Foreskin keratinocyte (primary cell): ENCODE measurements at places on chromosomes 12 and 14.

DNA sequence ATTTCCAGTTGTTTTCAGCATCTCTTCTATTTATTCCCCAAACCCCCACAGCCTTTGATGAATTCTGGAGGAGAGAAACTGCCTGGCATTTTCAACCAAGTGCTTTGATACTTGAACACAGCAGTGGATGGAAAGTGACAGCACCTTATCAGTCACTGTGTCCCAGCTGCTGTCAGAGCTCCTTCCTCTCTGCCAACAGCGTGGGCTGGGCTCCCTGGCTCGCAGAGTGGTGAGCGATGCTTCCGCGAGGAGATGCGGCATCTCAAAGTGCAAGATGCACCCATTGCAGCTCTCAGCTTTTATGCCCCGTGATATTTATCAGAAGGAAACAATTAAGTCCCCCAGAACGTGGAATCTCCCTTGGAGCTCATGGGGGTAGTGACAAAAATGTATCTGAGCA is 72.6 kb upstream of the TCL1A start:
- no peak for DNase-seq

DNA sequence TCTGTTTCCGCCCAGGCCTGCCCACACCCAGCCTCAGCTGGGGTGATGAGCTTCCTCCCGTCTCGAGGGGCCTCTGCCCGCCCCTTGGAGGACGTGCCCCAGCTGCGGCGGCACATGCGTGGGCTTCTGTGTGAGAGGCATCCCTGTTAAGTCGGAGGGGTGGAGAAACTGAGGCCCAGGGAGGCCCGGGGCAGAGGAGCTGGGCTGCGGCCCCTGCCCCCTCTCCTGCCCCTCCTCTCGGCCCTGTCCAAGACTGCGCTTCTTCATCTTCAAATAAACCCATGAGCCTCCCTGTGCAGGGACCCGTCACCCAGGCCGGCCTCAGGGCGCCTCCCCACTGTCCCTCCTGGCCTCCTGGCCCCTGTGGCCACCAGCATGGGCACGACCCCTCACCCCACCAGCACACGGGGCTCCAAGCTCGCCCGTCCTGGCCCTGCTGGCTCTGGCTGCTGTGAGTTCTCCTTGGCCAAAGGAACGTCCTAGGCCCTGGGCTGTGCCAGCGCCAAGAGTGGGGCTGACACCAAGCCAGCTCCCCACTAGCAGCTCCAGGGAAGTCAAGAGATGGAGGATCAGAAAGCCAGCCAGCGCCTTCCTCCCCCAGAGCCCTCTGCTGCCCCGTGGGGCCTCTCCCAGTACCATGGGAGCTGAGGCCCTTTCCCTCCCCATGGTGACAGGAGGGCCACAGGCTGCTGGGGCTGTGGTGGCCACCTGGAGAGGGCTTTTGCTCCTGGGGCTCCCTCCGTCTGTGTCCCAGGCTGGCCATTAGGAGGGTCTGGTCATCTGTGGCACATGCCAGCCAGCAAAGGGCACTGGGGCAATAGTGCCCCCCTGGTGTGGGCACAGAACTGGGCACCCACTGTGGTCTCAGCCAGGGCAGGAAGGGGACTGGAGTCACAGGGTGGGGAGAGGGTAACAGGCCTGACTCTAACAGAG is 180.4 kb downstream of the KIF26A start:
- no peak for DNase-seq

DNA sequence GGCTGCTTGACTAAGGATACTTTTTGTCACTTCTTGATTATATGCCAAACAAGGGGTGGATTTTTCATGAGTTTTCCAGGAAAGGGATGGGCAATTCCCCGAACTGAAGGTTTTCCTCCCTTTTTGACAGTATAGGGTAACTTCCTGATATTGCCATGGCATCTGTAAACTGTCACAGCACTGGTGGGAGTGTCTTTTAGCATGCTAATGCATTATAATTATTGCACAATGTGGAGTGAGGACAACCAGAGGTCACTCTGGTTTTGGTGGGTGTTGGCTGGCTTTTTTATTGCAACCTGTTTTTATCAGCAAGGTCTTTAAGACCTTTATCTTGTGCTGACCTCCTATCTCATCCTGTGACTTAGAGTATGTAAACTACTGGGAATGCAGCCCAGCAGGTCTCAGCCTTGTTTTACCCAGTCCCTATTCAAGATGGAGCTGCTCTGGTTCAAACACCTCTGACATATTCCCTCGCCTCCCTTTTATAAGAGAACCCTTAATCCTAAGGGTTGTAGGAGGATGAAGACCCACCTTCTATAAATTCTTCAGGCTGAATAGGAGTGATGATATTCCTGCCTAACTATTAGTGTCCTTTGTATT is 471.2 kb downstream of the ATP23 start:
- no peak for DNase-seq

DNA sequence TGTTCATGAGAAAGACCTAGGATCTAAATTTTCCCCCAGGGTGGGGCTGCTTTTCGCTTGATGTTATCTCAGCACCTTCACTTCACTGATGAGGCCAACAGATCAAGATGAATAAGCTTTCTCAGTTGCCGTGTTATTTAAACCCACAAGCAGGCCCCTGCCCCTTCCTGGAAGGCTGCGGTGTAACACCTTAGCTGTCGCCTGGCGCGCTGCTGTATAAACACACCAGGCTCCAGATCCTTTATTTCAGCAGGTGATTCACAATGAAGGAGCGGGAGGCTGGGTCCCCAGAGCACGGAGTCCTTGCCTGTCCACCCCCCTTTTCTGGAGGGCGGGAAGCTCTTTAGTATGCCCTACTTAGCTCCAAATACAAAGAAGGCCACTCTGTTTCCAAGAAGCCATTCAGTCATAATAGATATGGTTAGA is 515.4 kb downstream of the FUT8 start:
- DNase-seq = no peak

DNA sequence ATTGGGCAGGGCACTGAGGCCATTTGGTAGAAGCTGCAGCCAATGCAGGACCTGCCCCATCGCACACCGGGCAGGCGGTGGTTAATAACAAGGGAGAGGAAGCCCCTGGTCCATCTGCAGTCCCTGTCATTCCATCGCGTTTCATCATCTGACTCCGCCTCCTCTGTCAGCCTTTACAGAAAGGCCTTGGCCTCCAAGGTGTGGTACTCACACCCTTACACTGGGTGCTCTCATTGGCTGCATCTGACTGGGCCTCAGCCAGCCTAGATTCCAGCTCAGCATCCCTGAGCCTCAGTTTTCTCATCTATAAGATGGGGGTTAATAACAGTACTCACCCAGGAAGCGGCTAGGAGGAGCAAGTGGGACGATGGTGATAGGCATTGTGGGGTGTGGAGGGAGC is 14.7 kb upstream of the HHIPL1 start:
- DNase-seq = no peak

DNA sequence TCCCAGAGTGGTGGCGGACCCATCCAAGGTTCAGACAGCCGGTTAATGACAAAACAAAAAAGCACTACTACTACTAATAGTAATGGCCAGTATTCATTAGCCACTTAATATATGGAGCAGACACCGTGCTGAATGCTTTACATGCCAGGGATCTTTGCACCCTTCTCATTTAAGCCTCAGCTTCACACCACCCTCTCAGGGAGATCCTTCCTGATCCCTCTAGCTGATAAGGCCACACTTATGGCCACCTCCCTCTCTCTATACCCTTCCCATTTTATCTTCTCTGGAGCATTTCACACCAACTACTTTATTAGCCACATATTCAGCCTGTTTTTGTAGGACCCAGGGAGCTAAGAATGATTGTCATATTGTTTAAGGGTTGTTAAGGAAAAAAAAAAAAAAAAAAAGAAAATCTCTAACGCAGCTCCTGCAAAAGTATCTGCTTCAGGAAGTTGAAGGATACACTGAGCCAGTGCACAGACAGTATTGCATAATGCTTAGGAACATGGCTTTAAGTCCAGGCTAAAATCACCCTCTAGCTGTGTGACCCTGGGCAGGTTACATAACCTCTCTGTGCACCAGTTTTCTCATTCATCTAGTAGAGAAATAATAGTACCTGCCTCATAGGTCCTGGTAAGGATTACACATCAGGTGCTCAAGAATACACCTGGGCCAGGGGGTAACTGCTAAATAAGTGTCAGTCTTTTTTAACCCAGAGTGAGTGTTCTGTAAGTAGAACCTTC is 29.4 kb downstream of the NUAK1 start:
- no peak for DNase-seq

GRCh38 chr12:104182144-104182543 is 33.4 kb upstream of the TXNRD1 start:
- DNase-seq = no peak

DNA sequence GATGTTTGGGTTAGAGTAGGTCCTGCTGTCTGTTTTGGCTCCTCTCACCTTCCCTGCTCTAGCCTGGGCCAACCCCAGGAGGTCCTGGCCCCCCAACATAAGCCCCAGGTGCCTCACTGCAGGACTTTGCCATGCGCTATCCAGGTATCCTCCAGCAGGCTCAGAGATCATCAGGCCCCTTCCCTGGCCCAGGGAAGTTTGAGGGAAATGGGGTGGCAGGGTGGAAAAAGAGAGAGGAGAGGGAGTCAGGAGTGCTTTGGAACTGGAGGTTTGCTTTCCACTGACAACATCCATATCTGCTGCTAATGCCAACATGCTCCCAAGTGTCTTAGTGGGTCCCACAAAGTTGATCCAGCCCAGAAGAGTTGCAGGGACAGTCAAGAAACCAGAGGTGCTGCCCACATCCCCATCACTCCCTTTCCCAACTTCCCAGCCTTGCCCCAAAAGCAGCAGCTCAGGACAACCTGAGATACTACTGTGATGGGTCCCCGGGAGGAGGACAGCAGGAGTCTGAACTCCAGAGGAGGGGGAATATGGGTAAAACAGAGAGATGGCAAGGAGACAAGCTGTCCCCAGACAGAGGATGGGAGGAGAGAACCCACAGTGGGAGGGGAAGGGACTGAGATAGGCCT is 677 bp downstream of the TNS2 start:
- no peak for DNase-seq

- DNase-seq = peak; percentile 35
Measured at GRCh38 chr14:45526715-45527549, 273.9 kb upstream of the MIS18BP1 start.

DNA sequence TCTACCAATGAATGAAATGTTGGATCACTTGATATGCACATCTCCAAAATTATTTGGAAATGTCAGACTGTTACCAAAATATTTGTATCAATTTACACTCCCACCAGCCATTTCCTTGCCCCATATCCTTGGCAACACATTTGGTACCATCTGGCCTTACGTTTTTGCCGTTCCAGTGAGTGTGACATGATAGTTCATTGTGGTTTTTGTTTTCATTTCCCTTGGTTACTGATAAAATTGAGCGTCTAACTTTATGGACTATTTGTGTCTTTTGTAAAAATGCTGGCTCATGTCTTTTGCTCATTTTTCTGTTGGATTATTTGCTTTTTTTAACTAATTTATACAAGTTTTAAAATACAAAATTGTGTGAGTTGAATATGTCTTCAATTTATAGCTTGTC is 11.0 kb downstream of the KLHDC1 start:
- DNase-seq = no peak
